Cortex of kidney (tissue), 1 donor: ENCODE measurements at places on chromosomes 12 and 14.

DNA sequence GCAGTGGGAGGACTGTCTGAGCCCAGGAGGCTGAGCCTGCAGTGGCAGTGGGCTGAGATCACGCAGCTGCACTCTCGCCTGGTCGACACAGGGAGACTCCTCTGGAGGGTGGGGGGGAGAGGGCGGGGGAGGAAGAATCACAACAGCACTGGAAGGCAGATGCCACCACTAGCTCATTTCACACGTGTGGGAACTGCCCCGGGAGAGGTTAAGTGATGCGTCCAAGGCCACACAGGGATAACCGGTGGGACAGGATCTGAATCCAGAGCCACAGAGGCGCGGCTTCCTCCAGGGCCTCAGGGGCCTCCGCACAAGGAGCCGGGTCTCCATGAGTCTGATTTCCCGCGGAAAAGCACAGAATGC is 20.8 kb downstream of the STX2 start:
- DNase-seq, result no peak

- no peak for DNase-seq
These were observed 41.7 kb upstream of the ITPR2 start for GRCh38 chr12:26874501-26875296.

GRCh38 chr12:52494518-52494917 is 1.5 kb upstream of the KRT6A start:
- no peak for DNase-seq

DNA sequence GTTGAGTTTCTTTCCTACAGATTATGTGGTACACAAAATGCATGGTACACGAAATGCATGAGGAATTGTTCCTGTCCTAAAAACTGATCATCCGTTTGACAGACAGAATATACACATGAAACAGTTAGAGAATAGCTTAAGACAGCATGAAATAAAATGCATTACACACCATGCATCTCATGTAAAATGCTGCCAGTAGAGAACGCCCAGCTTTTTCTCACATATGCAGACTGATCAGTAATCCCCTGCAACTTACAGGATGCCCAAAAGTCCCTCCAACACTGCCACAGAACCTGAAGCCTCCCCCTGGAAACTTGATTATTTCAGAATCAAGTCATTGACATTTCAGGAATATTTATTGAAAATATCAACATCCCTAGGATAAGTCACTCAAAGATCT is 24.0 kb downstream of the IFNG start:
- no peak for DNase-seq

DNA sequence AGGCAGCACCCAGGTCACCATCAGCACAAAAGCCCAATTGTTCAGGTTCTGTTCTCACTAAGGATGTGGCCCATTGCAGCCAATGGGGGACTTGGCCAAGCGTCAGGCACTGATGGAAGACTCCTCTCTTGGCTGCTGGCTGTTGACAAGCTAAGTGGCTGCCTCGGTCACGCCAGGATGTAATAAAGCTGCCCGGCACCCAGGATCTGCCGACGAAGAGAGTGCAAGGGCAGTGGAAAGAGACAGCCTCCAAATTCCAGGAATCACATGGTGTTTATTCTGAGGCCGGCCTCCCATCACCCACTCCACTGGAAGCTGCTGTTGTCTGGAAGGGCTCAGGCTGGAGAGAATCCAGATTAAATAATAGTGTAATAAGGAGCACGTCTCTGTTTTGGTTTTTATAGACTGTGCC is 451.8 kb upstream of the TBX3 start:
- DNase-seq, result no peak
